ENCODE measurements at places on chromosomes 4 and X.

- no peak for DNase-seq
Measured at GRCh38 chrX:97787849-97788248, 904.1 kb downstream of the RPA4 start.

DNA sequence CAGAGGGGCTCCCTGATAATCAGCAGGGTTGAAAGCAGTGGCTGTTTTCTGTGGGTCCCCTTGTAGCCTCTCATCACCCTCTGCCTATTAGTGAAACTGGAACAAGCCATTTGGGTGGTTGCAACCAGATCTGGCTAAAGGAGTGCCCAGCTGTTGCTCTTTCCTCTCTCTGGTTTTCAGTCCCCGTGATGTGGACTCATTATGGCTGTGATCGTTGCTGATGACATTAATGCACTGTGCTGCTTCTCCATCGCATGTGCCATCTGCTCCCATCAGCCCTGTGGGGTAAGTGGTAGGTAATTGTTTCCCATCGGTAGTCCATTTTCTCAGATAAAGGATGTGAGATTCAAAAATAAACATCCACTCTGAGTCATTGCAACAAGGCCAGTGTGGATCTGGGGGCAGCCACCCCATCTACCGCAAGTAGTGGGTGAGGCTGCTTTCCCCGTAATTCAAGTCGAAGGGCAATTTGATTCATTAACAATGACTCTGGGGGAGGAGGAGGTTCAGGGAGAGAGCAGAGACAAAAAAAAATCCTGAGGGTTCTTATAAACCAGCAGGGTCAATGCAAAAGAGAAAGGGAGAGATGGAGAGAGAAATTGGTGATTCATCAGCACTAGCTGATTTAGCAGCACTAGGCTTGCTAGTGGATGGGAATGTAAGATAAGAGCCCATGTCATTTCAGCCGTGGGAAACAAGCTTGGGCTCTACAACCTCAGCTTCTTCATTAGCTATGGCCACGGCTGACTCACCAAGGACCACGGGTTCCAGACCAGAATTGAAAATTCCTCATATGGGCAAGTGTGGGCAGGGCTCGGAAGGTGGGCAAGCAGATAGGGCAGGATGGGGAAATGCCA lies 357.8 kb downstream of the MID1IP1 start:
- no peak for DNase-seq

- no peak for DNase-seq
Measured at GRCh38 chrX:138794246-138794645, 82.7 kb upstream of the FGF13 start.

DNA sequence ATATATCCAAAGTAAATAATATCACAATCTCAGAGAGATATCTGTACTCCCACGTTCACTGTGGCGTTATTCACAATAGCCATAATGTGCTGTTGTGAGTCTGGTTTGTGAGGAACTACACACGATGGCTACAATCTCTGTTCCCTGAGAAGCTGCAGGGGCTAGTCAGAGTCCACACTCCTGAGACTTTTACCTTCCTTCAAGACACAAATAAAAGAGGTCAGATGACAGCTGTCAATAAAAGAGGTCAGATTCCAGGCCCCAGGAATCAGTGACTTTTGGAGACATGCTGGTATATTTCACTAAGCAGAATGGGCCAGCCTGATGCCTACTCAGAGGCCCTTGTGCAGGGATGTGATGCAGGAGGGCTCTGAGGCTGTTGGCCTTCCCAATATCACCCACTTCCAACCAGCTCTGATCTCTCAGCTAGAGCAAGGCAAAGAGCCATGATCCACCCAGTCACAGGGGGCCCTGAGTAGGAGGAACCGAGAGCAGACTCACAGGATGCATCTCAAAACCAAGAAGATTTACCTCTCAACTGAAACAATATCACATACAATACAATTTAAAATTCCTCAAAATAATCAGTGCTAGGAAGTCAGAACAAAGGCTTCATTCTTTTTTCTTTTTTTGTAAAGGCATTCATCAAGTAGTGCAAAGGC lies 13.8 kb downstream of the FRYL start:
- no peak for DNase-seq

- no peak for DNase-seq
Measured at GRCh38 chr4:18578307-18578706, 556.8 kb upstream of the LCORL start.

DNA sequence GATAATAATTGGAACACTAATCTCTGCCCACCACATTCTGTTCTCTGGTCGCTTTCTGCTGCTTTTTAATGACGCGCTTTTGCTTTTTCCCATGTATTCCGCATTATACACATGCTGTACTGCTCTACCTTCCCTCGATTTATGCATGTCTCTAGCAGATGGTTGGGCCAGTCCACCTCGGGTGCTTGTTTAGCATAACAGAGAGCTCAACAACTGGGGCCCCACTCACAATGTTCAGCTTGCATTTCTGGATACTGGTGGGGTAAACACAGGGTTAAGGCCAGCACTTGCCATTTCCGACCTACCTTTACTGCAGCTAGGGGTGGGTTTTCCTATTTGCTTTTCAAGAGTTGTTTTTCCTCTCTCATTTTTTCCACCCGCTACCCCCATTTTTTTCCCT lies 255.8 kb downstream of the SOX3 start:
- no peak for DNase-seq

DNA sequence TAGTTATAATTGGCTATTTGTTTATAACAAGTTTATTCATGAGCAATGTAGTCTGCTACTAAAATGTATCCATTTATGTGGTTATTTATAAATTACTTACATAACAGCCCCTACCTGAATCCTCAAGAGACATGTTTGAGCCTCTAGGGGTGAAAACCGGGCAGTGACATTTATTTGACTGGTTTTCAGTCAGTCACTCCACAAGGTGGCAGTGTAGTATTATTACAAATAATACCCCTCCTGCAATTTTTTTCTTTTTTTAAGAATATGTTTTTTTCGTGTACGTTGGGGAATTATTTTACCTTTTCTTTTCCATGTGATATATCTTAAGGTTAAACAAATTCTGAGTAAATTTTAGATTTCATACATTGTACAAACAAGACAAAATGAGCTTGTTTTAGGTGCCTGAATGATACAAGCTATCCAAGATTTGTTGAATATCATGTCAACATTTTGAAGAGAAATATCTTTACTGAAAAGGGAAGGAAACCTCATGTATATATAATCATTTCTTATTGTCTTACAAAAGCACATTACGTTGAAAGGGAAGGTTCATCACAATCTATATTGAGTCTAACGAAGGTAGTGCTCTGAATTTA lies 598.7 kb upstream of the TECRL start:
- DNase-seq: peak; percentile 7

GRCh38 chr4:101140228-101140627 lies 207.1 kb downstream of the PPP3CA start:
- DNase-seq: no peak

- no peak for DNase-seq
Measured at GRCh38 chr4:7945709-7946380, 6.2 kb upstream of the AFAP1 start.

DNA sequence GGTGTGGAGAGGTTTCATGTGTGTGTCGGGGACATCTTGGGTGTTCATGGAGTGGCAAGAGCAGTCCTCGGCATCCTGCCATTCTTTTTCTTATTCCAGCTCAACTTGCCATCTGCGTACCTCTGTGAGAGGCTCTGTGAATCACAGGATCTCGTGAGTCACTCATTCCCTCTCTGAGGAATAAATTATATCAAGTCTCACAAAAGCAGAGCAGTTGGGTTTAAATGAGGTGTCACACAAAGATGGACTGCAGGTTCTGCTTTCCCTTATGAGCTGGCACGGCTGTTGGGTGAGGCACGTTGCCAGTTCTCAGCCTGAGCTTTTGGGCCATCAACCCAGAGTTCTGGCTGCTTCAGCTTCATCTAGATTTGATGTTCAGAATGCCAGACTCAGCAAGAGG lies 6.8 kb upstream of the OCIAD2 start:
- no peak for DNase-seq

GRCh38 chr4:43379016-43379415 lies 486.5 kb downstream of the GRXCR1 start:
- no peak for DNase-seq

DNA sequence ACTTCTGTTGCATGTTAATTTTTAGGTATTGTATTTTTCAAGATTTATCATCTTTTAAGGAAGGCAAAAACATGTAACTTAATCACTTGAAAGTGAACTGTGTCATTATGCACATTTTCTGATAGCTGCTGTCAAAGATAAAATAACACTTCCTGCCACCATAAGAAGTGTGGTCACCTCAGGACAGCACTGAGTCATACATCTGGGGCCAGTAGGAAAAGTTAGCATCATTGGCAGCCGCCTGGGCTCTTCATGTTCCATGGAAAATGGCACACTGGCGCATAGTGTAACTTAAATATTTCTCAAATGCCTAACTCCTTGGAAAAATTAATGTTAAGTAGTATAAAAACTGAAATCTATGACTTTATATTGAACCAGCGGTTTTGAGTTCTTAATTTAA lies 24.2 kb downstream of the CNKSR2 start:
- no peak for DNase-seq

DNA sequence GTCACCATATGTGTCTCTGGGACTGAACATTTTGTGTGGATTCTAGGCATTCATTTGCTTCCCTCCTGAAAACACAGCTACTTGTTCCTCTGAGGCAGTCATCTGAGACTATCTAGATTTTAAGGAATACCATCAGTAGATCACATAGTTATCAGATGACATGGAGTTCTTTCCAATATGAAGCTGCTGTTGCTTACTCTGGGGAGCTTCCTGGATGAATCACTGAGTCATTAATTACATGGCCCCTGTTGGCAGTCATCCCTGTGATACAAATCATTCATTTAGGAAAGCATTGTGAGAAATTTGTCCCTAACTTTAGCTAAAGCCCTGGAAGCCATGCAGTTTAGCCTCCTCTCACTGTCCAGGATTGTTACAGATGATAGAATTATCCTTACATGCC lies 98.2 kb upstream of the ARSJ start:
- peak; percentile 55 for DNase-seq

DNA sequence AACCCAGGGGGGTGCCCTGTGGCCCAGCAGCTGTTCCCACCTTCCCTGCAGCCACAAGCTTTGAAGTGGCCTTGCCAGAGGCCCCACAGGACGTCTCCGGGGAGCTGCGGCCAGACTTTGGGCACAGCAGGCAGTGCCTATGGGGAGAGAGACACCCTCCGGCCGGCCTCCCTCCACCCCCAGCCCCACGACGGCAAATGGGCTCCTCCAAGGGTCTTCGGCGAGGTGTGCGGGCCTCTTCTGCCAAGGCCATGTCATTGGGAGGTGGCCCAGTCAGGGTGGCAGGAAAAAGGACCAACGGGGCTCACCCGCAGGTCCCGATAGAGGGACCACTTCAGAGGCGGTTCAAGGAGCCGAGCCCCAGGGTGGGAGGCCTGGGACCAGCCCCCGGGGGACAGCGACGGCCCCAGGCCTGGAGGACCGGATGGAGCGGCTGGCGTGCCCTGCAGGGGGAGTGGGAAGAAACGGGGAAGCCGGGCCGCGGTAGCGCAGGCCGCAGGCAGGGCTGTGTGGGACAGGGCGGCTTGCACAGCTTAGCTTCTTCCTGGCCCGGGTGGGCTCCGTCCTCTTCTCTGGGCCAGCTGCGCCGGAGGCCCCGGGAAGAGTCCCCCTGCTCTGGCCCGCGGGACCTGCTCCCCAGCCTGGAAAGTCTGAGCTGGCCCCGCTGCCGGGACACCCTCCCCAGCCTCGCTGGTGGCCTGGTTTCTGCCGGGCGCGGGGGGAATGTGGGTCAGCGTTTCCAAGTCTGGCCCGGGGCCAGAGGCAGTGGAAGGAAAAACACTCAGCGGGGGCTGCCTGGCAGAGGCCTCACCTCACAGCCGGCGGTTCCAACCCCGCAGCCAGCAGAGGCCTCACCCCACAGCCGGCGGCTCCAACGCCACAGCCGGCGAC lies 21.9 kb upstream of the SPON2 start:
- no peak for DNase-seq

GRCh38 chr4:144955104-144955503 lies 142.9 kb downstream of the ANAPC10 start:
- no peak for DNase-seq

GRCh38 chrX:138930583-138930945 lies 219.0 kb upstream of the FGF13 start:
- DNase-seq: no peak

DNA sequence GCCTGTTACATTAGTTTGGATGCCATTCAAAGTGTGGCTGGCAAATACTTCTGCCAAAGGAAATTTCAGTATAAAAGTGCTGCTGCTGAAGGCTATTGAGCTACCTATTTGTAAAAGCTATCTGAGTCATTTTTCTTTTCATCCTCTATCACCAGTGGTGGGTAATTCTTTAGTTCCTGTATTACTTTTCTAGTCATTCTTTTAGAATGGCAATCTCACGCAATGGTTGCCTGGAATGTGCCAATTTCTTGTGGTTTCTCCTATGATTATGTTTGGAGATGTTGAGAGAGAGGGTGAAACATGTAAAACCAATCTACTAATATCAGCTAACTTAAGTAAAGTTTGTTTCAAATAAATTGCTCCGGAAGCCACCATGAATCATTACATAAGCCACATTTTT lies 685.0 kb downstream of the RAPGEF2 start:
- DNase-seq: no peak

DNA sequence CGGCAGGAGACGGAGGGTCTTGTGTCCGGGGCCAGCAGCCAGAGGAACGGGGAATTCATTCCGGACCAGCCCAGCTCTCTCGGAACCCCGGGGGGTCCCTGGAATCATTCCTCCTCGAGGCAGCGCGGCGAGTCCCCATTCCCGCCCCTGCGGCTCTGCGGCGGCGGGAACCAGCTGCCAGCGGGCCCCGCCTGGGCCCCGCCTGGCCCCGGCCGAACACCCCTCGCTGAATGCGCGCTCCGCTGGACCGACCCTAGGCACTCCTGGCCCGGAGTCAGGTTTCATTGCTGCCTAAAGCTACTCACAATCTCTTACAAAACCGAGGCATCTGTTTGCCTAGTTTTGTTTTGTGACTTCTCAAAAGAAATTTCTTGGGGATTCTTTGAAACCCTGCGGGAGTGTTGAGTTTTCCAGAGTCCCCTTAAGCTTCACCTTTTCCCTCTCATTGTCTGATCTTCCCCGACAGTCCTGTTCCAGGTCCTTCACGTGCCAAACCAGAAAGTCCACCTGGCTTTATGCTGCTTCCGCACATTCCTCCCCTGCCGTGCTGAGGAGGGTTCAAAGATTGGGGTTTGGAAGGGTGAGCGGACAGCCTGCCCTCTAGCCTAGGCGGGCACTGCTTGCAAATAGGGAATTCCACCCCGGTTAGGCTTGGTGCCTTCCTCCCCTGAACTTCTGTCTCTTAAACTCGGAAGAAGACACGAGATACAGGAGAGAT lies 789 bp downstream of the ARHGAP10 start:
- peak; percentile 56 for DNase-seq

DNA sequence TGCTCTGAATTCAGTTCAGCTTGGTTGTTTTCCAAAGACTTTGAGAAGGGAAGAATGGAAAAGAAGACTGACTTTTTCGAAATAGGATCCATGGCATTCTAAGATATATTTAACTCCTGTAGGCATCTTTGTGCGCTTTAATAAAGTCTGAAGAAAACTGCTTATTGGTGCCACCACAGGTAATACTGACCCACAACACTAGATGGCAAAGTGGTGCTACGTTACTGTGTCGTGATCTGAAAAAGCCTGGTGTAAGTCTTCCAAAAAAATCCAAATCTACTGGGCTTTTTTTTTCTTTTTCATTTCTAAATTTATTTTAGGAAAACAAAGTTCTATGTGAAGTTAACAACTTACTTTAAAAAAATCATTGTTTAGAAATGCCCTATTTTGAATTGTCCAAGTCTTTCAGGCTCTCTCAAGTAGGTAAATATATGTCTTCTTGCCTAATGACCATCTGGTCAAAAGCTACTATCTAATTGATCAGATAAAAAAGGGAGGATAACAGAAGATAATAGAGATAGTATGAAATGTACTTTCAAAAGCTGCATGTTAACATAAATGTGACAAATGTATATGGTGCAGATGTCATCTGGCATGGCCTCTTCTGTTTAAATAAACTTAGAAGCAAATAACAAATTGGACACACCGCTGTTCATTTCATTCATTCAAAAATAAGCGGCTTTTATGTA lies 47.0 kb upstream of the MID1IP1 start:
- peak; percentile 46 for DNase-seq

All from muscle of arm (tissue), 14 donors.